ENCODE measurements at places on chromosomes 7 and 10.

DNA sequence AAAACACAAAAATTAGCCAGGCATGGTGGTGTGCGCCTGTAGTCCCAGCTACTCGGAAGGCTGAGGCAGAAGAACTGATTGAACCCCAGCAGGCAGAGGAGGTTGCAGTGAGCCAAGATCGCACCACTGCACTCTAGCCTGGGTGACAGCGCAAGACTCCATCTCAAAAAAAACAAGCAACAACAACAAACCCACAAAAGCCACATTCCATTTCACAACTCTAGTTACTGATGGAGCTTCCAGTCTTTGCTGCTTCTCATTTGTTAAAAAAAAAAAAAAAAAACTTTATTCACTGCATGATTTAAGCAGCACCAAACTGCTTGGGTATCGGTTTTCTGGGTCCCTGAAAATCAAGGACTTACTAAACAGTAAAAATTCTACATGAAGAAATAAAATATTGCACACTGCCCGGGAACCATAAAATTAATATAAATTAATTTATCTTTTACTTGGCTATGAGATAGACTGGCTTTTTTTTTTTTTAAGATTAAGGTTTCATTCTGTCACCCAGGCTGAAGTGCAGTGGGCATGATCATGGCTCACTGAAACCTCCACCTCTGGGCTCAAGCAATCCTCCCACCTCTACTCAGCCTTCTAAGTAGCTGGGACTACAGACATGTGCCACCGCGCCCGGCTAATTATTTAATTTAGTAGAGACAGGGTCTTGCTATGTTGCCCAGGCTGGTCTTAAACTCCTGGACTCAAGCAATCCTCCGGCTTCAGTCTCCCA, 42.0 kb downstream of the SRPK2 start:
- DNase-seq: peak; percentile 42

- DNase-seq: no peak
Observed at GRCh38 chr10:5806745-5807144, 6.5 kb downstream of the GDI2 start.

GRCh38 chr7:13727279-13727678, 262.2 kb downstream of the ETV1 start:
- DNase-seq: no peak

DNA sequence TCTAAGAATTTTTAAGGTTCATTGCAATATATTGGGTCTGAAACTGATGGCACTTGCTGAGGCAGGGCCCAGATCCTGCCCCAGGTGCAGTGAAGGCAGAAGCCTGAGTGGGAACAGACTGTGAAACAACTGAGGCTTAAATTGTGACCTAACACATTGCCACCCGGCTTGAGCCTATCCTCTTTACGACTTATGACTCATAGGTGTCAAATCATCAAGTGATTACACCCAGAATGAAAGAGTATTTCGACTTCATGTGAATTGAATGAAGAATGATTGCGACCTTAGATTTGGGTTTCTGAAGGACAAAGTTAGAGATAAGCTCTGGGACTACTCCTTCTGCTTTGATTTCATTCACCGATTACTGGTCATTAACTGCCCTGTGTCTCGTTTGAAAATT, 200.9 kb downstream of the CREB5 start:
- no peak for DNase-seq

GRCh38 chr10:123536176-123536845, 129.8 kb upstream of the GPR26 start:
- no peak for DNase-seq

DNA sequence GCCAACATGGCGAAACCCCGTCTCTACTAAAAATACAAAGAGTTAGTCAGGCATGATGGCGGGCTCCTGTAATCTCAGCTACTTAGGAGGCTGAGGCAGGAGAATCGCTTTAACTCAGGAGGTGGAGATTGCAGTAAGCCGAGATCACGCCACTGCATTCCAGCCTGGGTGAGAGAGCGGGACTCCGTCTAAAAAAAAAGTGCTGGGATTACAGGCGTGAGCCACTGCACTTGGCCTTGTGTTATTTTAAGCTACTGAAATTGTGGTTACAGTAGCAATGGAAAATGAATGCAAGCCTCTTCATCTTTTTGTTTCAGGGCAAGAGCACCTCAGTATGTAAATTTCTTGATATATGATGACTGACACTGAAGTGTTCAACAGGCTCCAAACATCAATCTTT, 106.4 kb upstream of the IMMP2L start:
- no peak for DNase-seq

GRCh38 chr7:30091491-30091912, 43.3 kb upstream of the MTURN start:
- no peak for DNase-seq

DNA sequence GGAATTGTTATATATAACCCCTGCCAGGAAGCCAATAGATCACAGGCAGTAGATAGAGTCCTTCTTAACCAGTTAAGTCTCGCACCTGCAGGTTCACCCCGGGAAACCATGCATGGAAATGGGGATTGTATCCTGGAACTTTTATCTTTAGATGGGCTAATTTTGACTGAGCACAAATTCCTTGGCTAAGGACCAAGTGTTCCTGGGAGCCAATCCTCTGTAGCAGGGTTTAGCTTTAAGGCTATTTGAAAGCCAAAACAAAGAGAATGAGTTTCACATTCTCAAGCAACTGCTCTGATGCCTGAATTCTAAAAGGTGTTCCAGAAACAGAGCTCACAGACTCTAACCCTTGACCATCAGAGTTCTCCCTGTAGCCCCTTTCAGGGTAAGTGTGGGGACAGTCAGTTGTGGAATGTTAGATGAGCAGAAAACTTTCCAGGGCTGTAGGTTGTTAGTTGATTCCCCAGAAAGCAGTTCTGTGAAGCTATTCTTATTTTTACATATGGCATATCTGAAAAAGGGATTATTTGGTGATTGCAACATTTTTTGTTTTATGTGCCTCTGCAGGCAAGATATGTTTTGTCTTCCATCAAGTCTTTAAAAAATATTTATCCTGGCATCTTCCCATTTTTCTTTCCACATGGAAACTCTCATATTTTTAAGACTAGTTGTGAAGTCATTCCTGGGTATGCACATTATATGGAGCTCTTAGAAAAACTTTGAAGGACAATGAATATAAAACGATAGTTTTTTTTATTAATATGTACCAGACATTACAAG, 16.2 kb upstream of the NPVF start:
- no peak for DNase-seq

DNA sequence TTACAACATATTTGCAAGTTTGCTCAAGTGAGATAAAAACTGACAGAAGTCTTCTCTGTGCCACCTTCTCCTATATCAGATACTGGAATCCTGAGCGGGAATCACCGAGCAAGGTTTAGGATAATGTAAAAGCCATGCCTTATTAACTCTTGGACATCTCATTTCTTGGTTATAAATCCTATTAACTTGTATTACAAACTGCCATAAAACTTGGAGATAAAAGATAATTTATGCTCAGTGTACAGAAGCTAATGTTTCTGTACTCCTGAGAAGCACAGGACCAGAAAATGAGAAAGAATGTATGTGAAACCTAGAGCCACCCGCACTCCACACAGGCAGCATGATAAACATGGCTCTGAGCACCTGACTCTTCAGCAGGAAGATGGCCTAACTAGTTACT, 181.2 kb upstream of the NOBOX start:
- no peak for DNase-seq

GRCh38 chr7:117212969-117213877, 109.6 kb downstream of the WNT2 start:
- peak; percentile 64 for DNase-seq

- no peak for DNase-seq
Observed at GRCh38 chr7:139630643-139631519, 107.4 kb downstream of the CLEC2L start.

DNA sequence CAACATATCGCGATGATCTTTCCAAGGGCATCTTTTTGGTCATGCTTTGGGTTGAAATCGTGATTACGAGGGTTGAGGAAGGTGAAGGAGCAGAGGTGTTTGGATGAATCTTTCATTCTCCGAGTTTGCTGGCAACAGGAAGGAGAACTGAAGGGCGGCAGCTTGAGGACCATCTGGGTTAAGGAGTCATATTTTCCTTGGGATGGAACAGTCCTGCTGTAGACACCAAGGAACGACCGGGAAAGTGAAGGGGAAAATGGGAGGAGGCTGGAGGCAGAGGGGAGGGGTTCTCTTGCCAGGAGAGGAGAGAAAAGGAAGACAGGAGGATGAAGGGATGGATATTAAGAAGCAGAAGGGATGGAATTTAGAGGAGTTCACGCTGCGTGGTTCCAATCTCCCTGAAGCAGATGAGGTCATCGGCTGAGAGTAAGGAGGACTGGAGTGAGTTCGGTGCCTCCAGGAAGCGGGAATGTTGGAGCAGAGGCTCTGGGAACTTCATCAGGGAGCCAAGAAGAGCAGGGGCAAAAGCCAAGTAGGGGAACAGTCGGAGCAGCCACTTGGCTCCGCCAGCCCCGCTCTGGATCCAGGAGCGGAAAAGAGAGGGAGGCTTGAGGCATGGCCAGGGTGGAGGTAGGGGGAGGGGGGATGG, 116.6 kb upstream of the GALNT17 start:
- no peak for DNase-seq

DNA sequence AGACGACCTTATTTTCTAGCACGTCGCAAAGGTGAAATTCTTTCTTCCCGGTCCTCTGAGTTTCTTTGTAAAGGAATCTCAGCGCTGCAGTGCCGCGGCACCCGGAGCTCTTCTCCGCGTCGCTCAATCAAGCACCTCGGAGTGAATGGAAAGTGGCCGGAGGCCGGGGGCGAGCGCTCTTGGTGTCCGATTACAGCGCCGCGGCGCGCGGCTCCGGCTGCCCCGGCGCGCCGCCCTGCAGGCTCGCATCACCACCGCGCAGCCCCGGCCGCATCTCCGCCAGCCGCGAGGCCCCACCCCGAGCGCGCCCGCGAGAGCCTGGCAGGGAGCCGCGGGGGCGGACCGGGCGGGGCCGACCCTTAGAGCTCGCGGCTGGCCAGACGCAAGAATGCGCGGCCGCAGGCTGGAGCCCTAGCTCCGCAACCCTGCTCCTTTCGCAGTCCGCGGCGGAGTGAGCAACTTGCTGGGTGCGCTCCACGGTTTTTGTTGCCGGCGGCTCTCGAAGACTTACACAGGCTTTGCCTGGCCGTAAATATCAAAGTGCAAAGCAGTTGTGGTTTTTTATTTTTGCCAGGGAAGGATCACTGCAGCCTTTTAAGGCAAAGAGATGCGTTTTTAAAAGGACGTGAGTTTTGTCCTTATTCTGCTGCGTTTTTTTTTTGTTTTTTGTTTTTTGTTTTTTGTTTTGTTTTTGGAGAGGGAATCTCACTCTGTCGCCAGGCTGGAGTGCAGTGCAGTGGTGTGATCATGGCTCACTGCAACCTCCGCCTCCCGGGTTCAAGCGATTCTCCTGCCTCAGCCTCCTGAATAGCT, at the start of gene SEMA3C:
SEMA3C (minus strand) TSS at position 143 of the 813 bp plus-strand sequence. CDS start 2,270 bp downstream, outside the sequence.
- no peak for DNase-seq

DNA sequence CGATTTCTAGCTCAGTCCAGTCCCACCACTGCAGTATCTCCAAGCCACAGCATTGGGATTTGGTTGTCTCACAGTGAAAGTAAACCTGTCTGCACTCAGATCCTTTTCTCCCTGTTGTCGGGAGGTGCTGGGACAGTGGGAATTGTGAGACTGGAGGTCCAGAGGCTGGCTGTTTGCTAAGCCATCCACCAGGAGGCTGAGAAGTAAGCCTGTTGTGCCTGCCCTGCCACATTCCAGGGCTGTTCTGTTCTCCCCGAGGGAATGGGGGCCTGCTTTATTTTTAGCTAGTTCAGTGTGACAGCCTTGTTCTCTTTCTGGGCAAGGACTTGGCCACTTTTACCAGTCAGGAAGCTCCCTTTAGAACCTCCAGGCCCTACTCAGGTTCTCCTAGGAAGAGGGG, 54.9 kb downstream of the HK1 start:
- DNase-seq: no peak

- no peak for DNase-seq
Observed at GRCh38 chr7:38034062-38034908, 113.8 kb downstream of the EPDR1 start.

- DNase-seq: no peak
Observed at GRCh38 chr7:47153058-47153457, 428.9 kb downstream of the TNS3 start.

DNA sequence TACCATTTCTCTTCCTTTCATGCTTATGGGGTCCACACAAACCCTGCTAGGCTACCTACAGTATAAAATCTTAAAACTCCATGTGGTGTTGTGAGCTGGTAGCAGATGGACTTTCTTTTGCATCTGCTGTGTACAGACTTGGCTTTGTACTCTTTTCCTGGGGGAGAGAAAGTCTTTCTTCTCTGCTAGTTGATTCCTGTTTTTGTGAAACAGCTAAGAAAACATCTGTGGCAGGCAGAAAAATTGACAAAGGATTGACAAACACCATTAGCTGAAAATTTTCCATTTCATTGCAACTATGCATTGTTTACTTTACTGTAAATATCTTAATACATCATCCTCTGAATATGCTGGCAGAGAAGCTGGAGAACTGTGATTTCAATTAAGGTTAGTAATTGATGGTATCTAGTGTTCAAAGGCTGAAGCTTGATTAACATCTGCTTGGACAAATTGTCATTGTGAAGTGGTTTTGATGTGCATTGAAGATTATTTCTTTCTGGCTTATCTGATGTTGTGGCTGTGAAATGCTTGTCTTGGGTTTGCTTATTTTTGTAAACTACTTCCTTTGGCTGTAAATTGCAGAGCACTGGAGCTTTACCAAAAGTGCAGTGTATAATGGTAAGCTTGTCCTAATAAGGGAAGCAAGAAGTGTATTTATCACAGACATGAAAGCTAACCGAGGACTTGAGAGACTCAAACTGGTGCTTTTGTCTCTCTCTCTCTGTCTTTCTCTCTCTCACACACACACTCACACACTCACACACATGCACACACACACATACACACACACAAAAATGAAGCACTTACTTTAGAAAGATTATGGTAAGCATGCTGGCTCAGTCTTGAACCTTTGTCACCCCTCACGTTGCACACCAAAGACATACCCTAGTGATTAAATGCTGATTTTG, at the start of gene FOXP2:
FOXP2 (plus strand) TSS at position 660 of the 908 bp plus-strand sequence. CDS start 11,697 bp downstream, outside the sequence.
- no peak for DNase-seq

- DNase-seq: no peak
Observed at GRCh38 chr10:14873090-14873760, 5.4 kb upstream of the SUV39H2 start.

GRCh38 chr10:59362144-59362958, at the start of gene FAM13C:
FAM13C (minus strand) TSS chr10:59362549; CDS start chr10:59362460, 89 bp downstream.
- peak; percentile 25 for DNase-seq

DNA sequence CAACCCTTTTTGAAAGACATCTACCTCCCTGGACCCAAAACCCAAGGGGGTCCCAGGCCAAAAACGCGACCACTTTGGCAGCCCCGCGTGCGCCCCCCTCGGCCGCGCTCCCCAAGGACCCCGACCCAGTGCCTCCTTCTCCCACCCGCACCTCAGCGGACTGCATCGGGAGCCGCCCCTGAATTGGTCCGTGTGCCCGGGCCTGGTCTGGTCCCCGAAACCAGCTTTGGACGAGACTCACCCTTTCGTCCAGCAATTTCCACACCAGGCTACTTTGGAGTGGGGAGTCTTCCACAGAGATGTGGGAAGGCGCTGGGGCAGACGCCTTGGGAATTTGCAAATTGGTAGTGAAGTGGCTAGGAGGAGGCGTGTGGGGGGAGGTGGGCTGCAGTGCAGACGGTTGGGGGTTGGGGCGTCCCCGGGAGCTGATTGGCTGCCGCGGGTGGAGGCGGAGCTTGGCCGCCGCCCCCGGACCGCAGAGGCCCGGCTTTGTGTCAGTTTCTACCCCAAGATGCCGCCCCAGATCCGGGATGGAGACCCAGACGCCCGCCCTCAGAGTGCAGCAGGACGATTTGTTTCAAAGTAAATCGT, 16.9 kb downstream of the TCAF1 start:
- DNase-seq: peak; percentile 19

- no peak for DNase-seq
Observed at GRCh38 chr10:48462482-48463020, 142.3 kb downstream of the ARHGAP22 start.

GRCh38 chr10:86169066-86169465, 197.5 kb downstream of the GRID1 start:
- no peak for DNase-seq

- DNase-seq: no peak
Observed at GRCh38 chr7:92880212-92881090, 44.1 kb upstream of the CDK6 start.

Data from activated CD4-positive, alpha-beta T cell treated with anti-CD3 and anti-CD28 coated beads, Interleukin-2, amount 50 U/mL, for 16 hours (primary cell).